Esophagus mucosa (tissue), 1 donor: ENCODE measurements at places on chromosomes 1 and 21. TPM values are rescaled to one million over a fixed set of nuclear protein-coding genes. Genes with fewer than 3 reads are reported as not detected.

DNA sequence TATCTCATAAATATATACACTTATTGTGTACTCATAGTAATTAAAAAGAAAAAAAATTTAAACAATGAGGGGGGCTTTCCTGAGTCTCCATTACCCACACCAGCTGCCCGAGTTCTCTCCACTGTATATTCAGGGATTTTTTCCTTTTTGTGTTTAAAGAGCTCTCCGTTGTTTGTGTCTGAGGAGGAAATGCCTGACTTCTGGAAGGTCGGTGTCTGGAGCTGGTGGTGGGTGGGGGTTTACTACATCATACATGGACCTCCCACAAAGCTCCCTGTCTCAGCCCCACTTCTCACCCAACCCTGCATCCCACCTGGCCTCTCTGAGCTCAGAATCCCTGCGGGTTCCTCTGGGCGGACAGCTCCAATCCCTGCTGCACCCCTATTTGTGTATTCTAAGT is 64.1 kb upstream of the ETV3 start:
- no peak for ATAC-seq

- ATAC-seq, result no peak
Observed at GRCh38 chr1:52487632-52488031, 65.3 kb downstream of the TUT4 start.

GRCh38 chr1:171935086-171935485 is 93.8 kb downstream of the DNM3 start:
- no peak for ATAC-seq

GRCh38 chr1:217062586-217062985 is 339.4 kb upstream of the ESRRG start:
- ATAC-seq, result no peak

FAM3B gene
- 23.3 TPM for total RNA-seq
